Stimulated activated CD4-positive, alpha-beta T cell treated with anti-CD3 and anti-CD28 coated beads, TNF-alpha, amount 100 ng/mL, for 4 hours (primary cell): ENCODE measurements at places on chromosomes 6 and 20.

GRCh38 chr6:583635-584034 is 73.3 kb downstream of the HUS1B start:
- DNase-seq: no peak

GRCh38 chr6:57097596-57097995 is 7.6 kb downstream of the ZNF451 start:
- no peak for DNase-seq

GRCh38 chr6:131134220-131134979 is 867 bp upstream of the AKAP7 start:
- no peak for DNase-seq

DNA sequence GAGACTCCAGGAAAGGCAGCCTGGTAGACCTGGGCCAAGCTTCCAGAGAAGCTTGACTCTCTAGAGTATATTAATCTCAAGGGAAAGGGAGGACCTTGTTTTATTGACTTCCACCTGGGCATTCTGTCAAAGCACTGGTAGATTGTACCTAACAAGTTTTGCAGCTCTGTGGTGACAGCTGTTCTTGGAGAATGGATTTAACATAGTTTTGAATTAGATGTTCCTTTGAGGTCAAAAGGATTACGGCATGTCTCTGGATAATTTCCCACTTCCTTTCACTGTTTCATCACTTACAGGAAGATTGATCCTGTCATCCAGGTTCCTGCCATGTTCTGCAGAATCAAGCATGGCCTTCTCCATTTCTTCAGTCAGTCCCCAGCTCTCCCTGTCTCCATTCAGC is 246.0 kb downstream of the PHACTR1 start:
- no peak for DNase-seq

DNA sequence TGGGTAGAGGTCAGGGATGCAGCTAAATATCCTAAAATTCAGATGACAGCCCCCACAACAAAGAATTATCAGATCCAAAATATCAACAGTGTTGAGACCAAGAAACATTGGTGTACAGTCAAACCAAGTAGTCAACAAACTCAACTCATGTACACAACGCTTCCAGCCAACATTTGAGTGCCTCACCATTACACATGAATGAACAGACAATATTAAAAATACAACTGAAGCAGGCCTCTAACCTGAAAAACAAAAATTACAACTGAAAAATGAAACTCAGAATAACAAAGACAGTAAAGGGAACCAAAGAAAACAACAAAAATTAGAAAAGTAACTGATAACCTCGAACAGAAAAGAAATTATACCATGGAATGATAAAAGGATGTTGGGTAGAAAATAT is 46.2 kb downstream of the HACE1 start:
- DNase-seq: no peak

- no peak for DNase-seq
These were observed 54.2 kb downstream of the SYNDIG1 start for GRCh38 chr20:24523661-24524060.

- DNase-seq: no peak
These were observed 228.9 kb upstream of the JAG1 start for GRCh38 chr20:10902576-10903282.

- DNase-seq: no peak
These were observed 83.5 kb downstream of the LYRM2 start for GRCh38 chr6:89555031-89555430.

DNA sequence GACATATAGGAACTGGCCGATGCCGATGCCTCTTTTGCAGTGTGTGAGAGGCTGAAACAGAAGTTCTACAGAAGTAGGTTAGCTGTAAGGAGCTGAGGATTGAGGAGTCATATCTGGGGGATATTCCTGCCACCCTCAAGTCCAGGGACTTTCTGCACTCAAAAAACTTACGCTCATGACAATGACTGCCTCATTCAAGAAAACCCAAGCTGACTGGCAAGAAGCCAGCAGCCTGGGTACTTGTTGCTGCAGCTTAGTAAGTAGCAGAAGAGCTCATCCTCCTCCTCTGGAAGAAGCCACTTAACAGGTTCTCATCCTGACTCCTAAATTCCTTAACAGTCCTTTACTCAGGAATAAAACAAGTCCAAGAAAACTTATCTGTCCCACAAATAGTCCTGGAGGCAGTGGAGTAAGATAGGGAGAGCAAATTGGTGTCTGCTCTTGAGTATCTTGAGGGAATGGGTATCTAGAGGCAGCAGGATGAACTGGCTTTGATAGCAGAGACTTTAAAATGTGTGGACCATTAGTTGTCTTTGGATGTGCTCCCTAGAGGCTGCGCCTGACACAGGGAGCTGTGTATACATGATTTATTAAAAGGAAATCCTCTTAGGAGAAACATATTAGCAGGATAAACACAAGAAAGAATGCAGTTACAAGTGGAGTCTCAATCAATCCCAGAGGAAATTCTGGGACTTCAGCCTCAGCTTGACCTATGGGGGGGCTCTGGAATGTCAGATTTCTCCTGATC is 7.4 kb downstream of the CALHM5 start:
- DNase-seq: no peak

DNA sequence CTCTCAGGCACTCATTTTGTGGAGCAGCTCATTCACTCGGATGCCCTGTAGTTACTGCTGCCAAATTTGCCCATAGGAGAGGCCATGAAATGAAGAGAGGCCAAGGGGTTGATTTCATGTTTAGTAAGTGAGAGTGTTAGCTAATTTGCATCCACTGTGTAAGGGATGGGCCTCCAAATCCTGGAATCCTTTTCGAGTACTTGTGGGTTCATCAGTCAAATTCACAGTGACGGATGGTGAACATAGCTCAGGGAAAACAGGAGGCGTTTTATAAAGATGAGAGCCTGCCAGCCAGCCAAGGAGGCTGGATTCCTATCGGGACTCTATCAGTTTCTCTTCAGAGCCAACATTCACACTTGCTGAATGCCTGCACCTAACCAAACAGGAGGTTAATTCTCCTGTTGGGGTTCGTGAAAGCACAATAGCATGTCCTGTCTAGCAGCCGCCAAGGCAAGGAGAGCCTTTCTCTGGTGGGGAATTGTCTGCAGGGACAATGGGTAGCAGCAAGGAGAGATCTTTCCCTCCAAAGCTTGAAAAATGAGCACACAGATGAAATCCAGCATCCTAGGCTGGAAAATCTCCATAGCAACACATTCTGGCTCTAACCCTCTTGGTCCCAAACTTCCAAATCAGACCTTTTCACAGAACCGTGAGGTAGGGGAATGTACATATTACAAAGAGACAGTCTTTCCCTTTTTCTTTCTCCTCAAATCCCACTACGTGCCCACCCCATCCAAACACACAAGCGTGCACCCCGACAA is 231.4 kb upstream of the ECI2 start:
- DNase-seq: no peak

- DNase-seq: no peak
These were observed 410.0 kb upstream of the JAG1 start for GRCh38 chr20:11083841-11084240.

DNA sequence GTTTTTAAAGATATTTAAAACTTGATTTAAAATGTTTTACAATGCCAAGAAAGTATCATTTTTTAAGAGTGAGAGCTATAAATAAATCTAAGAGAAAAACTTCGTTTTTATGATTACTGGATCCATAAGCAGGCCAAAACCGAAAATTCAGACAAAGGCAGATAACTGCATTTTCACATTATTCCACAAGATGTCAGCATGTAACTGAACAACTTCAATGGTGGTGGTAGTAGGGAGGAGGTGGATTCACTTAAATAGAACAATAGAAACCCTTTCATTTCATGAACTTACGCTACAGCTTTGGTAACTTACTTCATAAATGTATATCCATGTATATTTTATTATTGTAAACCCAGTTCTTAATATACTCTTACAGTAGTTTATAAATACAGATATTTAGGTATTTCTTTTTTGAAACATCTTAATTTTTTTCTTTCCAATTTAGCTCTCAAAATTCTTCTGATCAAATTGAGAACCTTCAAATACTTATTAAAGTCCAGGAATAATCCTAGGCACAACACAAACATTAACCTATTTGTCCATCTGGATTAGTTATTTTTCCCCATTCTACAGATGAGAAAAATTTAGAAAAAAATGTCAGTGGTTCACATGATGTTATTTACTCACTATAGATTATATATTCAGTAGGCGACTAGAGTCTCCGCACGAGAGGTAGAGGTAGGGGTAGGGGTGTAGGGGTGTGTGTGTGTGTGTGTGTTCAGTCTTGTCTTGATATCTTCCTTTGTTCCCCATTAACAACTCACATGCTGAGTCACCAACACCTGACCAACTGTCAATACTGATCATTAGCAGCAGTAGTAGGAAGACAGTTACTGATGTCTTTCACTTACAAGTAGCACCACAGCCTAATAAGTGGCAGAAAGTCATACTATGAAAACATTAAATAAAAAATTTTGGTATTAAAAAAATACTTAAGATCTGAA is 111.5 kb downstream of the ARHGAP18 start:
- no peak for DNase-seq

- DNase-seq: no peak
These were observed 6.7 kb upstream of the KCNK15 start for GRCh38 chr20:44738813-44739477.

GRCh38 chr6:548517-548916 is 108.4 kb downstream of the HUS1B start:
- no peak for DNase-seq
